Myocyte (in vitro differentiated cells): ENCODE measurements at places on chromosomes 16 and 17.

DNA sequence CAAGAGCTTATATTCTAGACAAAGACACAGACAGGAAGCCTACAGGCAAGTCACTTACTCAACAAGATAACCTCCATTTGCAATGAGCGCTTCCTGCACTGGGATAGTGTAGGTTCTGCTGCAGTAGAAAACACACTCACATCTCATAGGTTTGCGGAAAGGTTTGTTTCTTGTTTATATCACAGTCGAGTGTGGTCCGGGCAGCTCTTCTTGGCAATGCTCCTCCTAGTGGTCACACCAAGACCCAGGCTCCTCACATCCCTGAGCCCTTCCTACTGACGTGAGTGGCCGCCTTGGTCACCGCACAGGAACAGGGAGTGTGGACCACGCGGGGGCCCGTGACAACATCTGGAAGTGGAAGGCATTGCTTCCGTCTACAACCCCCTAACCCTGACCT is 48.0 kb upstream of the RBFOX3 start:
- no peak for DNase-seq

- DNase-seq = no peak
Measured at GRCh38 chr17:74028354-74029116, 174.9 kb upstream of the RPL38 start.

GRCh38 chr16:78743556-78743955 is 644.1 kb downstream of the WWOX start:
- DNase-seq = no peak

DNA sequence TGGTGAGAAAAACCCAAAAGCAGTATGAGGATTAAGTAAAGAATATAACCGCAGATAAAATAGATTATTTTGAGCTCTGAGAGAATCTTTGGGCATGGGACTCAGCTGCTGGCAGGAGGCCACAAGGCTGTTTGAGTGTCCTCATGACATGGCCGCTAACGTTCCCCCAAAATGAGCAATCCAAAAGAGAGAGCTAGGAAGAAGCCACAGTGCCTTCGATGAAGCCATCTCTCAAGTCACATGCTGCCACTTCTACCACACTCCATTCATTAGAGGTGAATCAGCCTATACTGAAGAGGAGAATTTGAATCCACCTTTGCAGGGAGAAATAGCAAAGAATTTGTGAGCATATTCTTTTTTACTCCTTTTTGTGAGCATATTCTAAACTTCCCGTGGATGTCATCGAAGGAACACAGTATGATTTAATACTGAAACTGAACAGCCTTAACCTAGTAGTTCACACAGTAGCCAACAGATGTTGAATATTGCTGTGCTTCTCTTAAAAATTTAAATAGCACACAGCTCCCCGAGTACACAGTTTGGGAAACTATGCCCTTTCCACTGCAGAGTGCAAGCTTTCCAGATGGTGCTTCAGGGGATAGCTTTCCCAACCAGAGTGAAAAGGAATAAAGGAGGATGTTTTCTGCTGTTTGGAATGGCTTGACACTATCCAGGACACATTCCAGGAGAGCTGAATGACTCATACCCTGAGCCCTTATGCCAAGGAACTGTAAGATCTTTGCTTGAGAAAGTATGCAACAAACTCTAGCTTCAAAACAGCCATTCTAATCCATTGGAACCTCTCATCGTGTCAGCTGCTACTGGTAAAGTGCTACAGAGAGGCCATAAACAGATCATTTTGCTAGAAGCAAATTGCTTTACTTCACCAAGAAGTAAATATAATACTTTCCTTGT is 33.9 kb downstream of the ANKFY1 start:
- peak; percentile 92 for DNase-seq

DNA sequence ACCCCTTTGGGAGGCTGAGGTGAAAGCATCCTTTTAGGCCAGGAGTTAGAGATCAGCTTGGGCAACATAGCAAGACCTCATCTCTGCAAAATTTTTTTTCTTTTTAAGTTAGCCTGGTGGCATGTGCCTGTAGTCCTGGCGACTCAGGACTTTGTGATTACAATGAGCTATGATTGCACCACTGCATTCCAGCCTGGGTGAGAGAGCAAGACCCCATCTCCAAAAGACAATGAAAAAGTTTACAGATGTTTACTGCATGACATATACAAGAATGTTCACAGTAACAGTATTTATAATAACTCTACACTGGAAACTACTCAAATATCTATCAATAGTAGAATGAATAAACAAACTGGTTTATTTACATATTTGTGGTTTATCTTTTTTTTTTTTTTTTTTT is 33.1 kb upstream of the CCL22 start:
- no peak for DNase-seq

DNA sequence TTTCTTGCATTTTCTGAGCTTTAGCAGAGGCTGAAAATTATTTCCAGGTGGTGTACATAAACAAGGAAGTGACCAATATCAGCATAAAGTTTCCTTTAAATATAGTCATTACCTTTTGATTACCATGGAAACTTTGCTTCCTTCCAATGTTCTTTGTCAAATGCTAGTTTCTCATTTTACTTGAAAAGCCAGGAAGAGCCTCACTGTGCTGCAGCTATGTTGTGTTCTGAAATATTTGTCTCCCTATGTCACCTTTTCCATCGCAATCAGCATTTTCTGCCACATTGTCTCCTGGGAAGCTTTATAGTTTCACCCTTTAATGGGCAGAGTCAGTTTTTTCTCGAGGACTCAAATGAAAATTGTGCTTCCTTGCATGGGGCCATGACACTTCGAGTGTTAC is 496.0 kb downstream of the CDH8 start:
- no peak for DNase-seq

DNA sequence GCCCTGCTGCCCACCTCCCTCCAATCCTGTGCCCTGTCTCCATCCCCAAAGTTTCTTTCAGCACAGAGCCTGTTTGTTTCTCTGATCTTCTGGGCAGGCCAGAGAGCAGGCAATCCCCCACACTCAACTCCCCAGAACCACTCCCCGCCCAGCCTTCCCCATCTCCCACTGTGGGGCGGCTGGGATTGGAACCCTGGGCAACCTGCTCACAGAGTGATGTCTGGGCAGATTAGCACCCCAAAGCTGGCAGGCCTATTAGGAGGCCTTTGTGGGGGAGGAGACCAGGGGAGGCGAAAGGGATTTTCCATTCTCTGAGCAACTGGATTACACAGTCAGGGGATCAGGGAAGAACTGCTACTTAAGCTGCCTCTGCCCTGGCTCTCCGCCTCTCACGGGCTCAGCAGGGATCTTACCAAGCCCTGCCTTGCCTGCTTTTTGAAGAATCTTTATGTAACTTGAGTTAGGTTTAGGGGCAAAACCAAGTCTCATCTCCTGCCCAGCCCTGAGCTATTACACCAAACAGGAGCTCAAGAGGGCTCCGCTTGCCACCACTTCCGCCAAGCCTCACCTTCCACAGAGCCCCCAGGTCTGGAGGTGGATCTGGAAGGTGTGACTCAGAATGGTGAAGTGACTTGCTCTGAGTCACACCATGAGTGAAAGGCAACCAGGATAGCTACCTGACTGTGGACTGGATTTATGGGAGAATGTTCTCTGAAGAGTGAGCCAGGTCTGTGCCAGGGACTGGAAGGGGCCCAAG is 16.0 kb upstream of the LHX1 start:
- peak; percentile 26 for DNase-seq

DNA sequence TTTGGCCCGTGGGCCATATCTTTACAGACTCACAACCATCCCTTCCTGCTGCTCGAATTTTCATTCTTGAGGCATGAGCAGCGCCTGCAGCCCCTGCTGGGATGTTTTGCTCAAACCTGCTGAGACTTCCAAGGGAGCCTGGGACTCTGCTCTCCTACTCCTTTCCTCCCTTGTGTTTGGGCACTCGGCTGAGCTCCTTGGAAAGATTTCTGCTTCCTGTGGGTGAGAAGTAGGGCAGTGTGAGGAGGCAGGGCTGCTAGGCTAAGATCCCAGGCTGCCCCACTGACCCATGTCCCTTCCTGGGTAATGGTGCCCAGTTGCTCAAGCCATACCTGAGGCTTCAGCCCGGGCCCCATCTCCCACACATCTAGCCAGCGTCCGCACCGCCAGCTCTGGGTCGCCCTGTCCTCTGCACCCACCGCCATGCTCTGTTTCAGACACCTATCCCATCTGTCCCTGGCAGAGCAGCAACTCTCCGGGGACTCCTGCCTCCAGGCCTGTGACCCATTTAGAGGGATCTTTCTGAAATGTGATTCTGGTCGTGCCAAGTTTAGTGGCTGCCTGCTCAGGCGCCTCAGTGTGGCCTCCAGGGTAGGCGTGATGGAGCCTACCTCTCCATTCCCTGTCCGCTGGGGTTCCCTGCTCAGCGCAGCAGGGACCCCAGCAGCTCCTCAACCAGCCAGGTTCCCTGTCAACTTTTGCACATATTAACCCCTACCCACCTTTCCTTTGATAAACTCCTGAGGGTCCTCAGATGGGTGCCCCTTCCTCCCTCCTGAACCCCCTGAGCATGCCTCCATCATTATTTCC is 190.1 kb downstream of the CCDC182 start:
- DNase-seq = no peak

DNA sequence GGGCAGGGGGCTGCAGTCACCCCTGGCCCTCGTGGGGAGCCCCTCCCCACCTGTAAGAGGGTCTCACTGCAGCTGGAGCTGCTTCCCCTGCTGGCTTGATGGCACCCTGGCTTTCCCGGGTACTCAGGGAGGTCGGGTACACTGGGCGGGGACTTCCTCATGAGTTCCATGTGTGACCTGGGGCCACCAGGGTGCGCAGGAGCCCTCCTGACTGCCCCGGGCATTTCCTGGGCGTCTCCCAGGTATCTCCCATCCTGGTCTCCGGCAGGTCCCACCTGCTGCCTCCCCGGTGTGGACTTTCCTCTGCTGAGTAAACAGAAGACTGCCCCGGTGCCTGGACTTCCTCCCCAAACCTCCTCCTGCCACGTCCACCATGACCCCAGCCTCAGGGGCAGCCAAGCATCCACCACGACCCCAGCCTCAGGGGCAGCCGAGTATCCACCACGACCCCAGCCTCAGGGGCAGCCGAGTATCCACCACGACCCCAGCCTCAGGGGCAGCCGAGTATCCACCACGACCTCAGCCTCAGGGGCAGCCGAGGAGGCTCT is 40.9 kb downstream of the CBFA2T3 start:
- no peak for DNase-seq

GRCh38 chr16:7492122-7492521 is 159.5 kb downstream of the RBFOX1 start:
- DNase-seq = no peak

DNA sequence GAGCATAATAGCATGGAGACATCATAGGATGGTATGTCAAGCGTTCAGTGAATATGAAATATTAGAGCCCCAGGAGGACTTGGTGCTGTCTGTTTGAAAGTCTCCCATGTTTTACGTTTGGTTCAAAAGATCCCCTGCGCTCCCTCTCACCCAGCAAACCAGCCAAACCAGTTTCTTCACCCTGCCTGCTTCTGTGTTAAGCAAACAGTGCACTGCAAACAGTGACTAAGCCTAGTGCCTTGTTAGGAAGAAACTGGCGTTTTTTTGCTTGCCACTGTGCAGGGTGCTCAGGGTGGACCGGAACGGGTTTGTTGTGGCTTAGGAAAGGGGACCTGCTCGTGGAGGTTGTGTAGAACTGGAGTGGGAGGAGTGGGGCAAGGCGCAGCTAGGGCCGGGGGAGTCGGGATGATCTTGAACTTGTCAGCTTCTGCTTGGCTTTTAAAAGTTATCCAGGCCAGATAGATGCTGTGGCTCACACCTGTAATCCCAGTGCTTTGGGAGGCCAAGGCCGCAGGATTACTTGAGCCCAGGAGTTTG is 7.7 kb downstream of the CDH1 start:
- DNase-seq = no peak

DNA sequence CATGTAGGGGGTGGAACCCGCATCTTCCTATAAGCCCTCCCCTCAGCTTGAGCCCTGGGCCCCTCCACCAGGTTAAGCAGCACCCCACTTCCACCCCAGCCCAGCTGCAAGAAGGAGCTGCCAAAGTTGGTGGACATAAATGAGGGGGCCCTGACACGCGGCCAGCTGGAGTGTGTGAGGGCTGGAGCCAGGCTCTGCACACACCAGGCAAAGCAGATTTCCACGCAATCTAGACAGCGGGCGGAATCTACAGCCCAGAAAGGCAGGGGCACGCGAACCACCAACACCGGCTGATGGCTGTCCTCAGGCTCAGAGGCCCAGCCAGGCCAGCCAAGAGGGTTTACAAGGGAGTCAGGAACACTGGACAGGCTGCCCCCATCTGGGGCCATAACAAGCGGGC is 171.2 kb downstream of the ZNF423 start:
- DNase-seq = no peak

DNA sequence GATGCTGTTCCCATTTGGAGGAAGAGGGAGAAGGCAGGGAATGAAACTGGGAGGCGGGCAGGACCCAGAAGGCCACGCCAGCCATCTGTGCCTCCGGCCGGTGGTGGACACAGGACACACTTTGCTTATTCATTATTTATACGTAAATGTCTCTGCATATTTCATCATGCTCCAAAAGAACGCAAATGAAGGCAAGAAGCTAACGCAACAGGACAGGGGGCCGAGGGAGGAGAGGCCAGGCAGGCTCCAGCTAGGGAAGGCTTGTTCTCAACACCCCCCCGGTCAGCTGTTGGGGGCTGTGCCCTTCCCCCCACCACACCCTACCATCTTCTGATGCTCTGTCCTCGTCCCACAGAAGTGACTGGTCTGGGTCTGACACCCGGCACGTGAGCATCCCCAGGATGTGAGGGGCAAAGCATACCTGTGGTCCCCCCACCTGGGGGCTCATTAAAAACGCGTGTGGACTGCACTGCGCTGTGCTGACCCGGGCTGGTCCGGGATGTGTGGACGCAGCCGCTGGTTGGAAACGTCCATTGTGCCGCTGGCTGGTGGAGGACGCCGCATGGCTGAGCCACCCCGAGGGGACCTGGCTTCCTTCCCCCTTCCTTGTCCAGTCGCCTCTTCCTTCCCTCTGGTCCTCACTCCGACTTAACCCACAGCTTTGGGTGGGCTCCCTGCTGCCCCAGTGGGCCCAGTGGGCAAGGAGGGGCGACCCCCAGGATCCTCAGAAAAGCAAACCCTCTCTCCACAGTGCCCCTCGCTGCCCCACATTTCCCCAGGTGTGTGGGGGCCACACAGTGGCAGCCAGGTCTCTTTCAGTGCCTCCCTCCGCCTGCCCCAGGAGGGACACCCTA is 46.4 kb upstream of the ENPP7 start:
- no peak for DNase-seq

GRCh38 chr17:16444258-16444886 is 29.0 kb downstream of the TRPV2 start:
- DNase-seq = no peak

DNA sequence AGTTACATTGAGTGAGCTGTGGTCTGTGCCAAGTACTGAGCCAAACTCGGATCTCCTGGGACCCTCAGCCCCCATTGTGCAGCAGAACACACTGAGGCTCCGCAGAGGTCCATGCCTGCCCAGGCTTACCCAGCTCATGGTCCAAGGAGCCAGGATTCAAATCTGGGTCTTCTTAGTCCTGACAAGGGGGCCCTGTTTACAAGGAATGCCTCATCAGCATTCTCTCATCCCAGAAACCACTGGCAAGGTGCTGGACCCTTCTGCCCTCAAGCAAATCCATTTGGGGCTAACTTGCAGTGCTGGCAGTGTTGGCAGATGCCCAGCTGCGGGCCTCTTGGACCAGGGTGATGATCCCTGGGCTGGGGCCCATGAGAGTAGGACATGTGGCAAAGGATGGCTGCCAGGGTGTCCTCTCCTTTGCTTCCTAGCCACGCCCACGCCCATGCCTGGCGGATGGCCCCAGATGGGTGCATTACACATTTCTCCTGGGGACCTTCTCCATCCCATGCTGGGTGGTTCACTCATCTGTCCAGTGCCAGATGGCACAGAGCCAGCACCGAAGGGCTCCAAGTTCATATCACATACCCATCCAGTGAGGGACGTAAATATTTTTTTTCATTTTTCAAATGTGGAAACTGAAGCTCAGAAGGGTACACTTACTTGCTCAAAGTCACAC is 117.7 kb downstream of the CMIP start:
- no peak for DNase-seq
